RKO (cell line): ENCODE measurements at places on chromosomes 7 and 10.
A peak's percentile ranks its signal among the peaks of the same experiment; 100 is the strongest.

- no peak for DNase-seq
Observed at GRCh38 chr10:132192076-132192975, 5.6 kb downstream of the DPYSL4 start.

GRCh38 chr7:130379532-130379920 lies 768 bp upstream of the CPA1 start:
- DNase-seq: no peak

- no peak for DNase-seq
Observed at GRCh38 chr7:116679500-116679899, 7.5 kb downstream of the MET start.

DNA sequence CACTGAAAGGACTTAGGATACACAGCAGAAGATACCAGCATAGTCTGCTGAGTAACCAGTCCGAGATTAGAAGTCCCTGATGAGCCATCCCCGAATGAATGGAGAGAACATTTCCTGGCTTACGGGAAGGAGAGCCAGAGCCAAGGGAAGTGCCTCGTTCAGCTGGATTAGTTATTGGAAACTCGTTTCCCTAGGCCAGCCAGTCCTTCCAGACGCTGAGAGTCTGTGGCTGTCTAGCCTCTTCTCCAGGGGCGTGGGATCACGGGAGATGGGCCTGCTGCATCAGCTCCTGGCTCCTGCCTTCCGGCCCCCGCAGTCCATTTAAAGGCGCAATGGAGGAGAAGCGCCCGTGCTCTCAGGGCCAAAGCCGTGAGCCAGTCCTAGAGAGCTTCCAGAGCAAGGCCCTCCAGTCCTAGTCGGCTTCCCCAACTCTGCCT lies 712.8 kb downstream of the PARD3 start:
- DNase-seq: no peak

DNA sequence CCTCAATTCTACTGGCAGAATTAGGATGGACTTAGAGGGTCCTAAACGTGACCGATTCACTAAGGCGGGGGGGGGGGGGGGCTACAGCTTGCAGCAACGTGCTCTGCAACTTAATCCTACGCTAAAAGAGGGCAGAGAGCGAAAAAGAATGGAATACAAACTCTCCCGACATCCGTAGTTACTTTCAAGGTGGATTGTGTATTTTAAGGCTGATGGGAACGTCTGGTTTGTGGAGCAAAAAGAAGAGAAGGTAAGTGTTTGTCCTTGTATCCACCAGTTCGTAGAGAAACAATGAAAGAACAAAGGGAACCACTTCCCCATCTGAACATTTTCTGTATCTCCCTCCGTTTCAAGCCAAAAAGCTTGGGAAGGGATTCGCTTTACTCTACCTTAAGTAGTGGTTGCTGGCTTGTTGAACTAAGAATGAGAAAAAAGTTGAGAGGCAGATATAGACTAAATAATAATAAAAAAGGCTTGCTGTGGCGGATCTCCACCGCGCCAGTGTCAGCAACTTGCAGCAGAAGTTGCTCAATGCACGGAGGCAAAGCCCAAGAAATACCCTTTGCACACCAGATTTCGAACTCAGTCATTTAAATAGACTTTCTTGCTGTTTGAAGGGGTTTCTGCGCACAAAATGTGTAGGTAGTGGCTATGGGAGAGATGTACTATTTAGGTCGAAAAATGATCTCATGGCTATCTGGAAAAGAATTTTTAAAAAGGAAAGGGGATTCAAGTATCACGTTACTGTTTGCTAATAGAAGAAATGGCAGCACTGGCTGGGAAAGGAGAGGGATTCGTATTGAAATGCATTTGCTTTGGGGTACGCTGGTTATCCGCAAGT lies 736 bp downstream of the SKIDA1 start:
- DNase-seq: no peak

- DNase-seq: no peak
Observed at GRCh38 chr7:26912338-26912737, 47.9 kb upstream of the SKAP2 start.

GRCh38 chr7:69934144-69934903 lies 336.0 kb downstream of the AUTS2 start:
- no peak for DNase-seq

GRCh38 chr7:36620166-36620708 lies 104.1 kb downstream of the AOAH start:
- DNase-seq: no peak

GRCh38 chr10:119231654-119232053 lies 24.3 kb downstream of the GRK5 start:
- no peak for DNase-seq

- no peak for DNase-seq
Observed at GRCh38 chr10:76337641-76338040, 906.2 kb downstream of the LRMDA start.

DNA sequence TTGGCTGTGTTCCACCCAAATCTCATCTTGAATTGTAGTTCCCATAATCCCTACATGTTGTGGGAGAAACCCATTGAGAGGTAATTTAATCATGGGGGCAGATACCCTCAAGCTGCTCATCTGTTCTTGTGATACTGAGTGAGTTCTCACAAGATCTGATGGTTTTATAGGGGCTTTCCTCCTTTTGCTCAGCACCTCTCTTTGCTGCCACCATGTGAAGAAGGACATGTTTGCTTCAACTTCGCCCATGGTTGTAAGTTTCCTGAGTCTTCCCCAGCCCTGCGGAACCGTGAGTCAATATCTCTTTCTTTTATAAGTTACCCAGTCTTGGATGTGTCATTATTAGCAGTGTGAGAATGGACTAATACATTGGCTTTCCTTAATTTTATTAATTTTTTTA lies 527.8 kb downstream of the MDFIC start:
- no peak for DNase-seq

DNA sequence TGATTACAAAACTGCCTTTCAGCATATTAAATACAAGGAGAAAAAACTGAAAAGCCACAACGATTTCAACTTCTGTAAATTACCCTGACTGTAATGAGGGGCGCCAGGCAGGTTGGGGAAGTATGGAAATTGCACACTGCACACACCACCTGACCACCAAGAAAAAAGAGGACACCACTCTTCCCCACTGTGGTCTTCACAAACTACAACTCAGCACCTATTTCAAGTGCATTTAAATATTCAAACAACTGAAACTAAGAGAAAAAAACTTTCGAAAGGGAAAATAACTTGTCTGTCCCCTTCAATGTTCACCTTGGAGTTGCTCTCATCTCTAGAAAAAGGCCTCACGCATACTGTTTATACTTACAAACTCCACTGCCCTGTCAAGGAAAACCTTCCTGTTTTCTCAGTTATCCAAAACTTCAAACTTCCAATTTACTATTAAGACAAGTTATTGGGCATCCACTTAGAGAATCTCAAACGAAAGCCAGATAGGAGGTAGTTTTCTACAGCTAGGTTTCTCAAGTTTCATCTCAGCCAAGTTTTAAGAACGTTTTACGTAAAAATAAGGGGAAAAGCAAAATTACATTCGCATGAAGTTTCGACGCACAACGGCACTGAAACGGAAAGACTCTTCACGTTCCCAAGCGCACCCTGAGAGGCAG lies 1.4 kb downstream of the LARP4B start:
- peak; percentile 31 for DNase-seq
